ENCODE measurements at places on chromosomes 4 and X.

DNA sequence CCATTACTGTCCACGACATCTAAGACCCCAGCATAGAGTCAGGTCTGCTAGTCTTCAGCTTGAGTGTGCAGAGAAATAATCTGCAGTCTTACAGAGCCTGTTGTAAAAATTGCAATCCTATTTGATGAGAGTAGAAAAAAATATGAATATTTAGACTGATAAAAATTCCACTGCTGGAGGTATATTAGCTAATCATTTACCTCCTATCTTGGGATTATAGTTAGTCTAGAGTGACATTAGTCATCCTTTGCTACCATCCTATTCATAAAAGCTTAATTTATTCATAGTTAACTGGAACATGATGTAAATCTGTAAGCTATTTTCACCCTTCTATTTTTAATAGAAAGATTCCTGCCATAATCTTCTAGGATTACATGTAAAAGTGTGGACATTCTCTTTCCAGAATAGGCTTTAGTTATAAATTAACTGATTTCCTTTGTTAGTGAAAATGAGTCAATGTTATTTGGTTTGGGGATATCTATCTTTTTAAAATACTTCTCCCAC, 26.7 kb downstream of the C4orf54 start:
- no peak for DNase-seq

DNA sequence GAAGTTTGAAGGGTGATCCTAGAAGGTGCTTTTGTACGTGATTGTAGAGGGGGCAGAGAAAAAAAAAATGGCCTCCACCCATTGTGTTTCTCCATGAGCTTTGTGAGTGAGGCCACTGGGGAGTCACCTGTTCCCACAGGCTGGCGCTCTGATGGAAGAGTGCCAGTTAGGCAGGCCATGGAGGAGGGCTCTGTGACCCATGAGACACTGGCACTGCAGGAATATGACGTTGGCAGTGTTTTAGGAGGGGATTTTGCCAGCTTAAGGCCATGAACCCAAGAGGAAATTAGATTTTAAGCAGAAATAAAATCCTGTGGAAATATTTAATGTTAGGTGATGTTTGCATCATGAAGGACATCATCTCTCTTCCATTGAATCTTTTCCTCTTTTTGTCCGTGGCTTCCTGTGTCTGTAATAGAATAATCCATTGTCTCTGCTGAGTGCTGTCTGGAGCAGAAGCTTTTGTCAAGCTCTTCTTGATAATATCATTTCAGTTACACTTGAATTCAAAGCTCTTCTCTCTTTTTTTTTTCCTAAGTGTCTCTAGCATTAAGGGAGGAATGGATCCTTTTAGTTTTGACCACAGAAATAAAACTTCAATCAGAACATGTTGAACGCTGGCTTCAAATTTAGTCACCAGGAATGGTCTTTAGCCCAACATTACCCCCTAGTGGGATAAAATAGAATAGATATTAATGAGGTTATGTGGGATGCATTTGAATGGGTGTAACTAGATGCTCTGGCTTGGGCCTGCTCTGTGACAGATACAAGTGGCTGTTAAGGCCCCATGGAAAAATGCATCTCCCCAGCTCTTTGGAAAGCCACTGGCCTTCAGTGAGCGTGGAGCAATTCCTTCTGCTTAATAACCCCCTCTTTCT, 41.0 kb upstream of the UCP1 start:
- DNase-seq = peak; percentile 43

GRCh38 chr4:7629501-7630254, 194.9 kb upstream of the PSAPL1 start:
- no peak for DNase-seq

- DNase-seq = no peak
These were observed 85.8 kb upstream of the PRPS1 start for GRCh38 chrX:107542500-107542899.

GRCh38 chr4:11469650-11470437, 41.1 kb upstream of the HS3ST1 start:
- no peak for DNase-seq

GRCh38 chrX:76893930-76894329, 466.4 kb downstream of the MAGEE1 start:
- no peak for DNase-seq

DNA sequence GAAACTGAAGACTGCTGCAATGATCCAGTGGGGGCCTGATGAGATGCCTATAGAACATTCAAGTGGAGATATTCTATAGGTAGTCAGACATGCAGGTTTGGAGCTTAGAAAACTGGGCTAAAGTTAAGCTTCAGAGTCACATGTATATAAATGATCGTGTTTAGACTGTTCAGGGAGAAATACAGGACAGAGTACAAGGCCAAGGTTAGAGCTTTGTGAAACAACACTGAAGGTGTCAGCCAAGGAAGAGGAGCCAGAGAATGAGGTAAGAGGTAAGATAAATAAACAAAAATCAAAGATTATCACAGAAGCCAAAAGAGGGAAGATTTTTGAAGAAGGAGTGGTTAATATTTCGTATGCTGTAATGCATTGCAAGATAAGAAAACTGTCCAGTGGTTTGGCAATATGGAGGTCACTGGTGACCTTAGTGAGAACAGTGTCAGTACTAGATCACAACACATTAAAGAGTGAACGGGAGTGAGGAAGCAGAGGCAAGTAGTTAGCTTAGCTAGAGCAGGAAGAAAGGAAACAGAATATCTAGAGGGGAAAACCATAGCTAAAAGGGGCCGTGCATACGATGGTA, 58.0 kb upstream of the KLHL13 start:
- no peak for DNase-seq

GRCh38 chrX:56763556-56764152, 34.6 kb downstream of the NBDY start:
- DNase-seq = peak; percentile 79

GRCh38 chr4:117010671-117011070, 74.7 kb downstream of the TRAM1L1 start:
- DNase-seq = no peak
